ENCODE measurements at places on chromosomes 13 and 19.
A peak's percentile ranks its signal among the peaks of the same experiment; 100 is the strongest.

DNA sequence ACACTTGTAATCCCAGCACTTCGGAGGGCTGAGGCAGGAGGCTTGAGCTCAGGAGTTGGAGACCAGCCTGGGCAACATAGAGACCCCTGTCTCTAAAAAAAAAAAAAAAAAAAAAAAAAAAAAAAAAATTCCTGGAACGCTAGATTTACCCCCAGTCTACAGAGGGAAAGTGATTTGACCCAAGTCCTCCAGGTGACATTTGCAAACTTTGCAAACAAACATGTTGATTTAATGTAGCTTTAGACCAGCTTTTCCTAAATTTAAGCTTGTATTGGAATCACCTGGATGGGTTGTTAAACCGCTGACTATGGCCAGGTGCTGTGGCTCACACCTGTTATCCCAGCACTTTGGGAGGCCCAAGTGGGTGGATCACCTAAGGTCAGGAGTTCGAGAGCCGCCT lies 8.4 kb downstream of the CPT1C start:
- DNase-seq: no peak

- DNase-seq: no peak
Measured at GRCh38 chr19:46610851-46611770, 10.0 kb downstream of the CALM3 start.

DNA sequence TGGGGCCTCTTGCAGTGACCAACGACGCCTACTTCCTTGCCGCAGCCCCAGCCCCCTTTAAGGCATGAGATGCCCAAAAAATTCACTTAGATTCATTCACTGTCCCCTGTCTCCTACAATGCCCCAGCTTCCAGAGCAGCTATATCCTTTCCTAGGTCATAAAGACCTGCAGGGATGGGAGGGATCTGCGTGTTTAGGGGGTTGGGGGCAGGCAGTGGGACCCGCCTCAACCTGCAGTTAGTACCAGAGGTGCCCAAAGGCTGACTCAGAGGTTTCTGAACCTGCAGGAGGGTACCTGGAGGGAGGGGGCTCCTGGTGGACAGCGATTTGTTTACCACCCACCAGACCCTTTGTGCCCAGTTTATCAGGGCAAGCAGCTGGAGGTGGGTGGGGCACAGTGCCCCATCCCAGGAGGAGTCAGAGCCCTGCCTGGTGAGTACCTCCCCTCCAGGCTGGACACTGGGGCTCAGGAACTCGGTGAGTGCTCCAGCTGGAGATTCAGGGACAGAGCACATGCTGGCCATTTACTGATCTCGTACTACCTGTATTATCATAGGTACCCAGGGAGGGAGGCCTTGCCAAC lies 10.1 kb downstream of the RPS28 start:
- DNase-seq: no peak

- DNase-seq: no peak
Measured at GRCh38 chr19:36009220-36009619, 607 bp upstream of the SYNE4 start.

DNA sequence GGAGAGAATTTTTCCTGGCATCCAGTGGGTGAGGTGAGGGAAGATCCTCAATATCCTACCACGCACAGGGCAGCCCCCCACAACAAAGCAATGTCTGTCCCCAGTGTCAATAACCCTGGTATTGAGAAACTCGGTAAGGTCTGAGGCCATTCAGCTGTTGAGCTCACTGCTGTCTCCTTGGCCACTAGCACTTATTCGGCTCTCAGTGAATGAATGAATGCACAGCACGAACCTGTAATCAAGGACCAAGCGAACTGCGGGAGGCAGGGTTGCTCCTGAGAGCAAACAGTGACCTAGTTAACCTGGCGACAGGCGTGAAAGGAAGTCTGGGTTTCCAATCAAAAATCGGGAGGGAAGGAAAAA lies 640 bp downstream of the ZSCAN5A start:
- peak; percentile 2 for DNase-seq

- DNase-seq: peak; percentile 20
Measured at GRCh38 chr19:20928371-20928770, 5.3 kb downstream of the ZNF85 start.

GRCh38 chr13:33676045-33676989 lies 141.6 kb upstream of the RFC3 start:
- DNase-seq: no peak

DNA sequence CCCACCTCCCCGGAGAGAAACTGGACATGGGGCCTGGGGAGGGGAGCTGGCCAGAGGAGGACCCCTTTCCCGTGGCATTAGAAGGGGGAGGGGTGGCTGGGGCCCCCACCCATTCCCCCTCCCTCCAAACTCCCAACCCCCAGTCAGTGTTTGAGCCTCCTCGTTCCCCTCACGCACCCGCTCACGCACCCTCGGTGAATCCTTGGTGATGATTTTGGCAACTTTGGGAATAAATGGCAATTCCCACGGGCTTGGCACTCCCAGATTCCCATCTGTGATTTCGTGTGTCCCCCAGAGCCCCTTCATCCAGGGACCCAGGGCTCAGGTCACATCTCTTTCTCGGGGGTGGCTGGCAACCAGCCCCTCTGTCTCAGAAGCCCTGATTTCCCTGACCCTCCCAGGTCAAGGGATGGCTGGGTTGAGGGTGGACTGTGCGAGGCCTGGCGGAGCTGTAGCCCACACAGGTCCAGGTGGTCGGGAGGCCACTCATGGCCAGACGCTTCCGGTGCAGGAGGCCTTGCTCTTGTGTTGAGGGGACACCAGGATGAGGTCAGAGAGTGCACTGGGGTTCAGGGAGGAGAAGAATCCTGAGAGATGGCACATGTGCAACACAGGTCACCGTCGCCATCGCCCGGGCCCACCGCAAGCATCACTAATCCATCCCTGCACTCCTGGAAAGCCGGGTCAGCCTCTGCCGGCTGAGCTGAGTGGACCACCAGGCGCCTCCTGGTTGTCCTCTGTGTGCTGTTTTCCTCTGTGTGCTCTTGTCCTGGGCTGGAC lies 20.7 kb downstream of the EPN1 start:
- no peak for DNase-seq

DNA sequence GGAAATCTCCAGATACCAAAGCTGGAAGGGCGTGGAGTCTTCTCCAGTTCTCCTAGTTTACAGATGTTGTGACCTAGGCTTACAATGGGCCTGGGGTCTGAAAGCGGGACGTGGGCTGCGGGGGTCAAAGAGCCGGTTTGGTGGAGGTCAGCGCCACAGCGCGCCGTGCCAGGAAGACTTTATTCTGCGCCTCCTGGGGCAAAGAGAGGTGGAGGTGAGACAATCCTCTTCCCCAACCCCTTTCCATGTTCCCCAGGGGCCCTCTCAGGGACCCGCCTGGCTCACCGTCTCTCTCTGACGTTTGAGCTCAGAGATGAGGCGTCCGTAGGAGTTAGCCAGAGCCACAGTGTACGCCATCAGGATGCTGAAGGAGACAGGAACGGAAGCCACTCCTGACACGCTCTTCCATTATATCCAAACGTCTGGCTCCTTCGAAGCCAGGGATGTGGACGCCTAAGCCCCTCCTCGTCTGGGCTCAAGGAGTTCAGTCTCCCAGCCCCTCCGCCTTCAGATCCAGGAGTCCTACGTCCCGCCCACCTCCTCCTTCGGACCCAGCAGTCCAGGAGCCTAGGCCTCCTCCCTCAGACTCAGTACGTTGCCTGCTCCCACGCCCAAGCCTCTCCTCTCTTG lies 776 bp upstream of the LENG1 start:
- DNase-seq: no peak

DNA sequence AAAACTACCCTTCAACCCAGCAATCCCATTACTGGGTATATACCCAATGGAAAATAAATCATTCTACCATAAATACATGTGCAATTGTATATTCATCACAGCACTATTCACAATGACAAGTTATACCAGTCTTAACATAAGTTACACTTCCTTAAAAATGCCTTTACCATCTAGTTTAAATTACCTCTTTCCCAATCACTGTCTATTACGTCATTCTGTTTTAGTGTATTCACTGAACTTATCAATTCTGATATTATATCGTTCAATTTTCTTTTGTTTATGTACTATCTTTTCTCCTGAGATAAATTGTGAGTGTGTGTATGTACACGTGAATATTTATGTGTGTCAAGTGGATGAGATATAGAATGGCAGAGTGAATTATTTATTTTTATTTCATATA lies 1416.8 kb downstream of the OLFM4 start:
- no peak for DNase-seq
